ENCODE measurements at places on chromosomes 6 and 20.

DNA sequence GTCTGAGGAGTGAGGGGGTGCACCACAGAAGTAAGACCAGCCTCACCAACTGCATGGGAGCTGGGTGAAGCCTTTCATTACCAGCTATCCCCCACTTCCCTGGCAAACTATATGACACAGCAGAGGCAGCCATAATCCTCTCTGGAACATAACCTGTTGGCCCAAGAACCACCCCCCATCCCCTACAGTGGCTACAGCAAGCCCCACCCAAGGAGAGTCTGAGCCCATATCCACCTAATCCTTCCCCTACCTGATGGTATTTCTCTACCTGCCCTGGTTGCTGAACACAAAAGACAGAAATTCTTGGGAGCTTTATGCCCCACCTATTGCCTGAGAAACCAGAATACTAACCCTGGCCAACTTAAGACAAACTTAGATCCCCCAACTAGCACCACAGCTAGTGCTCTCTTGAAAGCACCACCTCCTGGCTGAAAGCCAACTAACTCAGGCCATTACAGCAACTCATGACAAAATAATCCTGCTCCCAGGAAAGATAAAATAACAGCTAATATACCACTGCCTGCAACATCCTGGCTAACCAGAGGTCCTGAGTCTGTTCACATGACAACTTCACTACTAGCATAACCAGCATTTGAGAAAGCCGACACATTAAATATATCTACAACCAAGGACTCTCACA lies 11.2 kb downstream of the RNGTT start:
- no peak for DNase-seq

DNA sequence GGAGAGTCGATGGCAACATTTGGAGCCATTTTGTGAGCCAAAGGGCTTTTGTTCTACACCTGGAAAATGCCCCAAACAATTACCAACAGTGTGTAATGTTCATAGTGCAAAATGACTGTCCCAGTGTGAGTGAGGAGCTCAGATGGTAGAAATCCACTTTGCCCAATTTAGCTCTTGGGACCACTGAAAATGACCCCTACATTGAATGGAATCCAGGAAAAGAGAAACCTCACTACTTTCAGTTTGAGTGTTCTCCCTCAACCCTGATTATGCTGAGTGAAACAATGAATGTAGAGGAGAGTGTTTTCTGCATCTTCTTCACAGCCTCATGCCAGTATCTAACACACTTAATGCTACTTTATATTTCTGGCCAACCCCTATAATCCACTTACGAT lies 84.9 kb upstream of the NRN1 start:
- no peak for DNase-seq

DNA sequence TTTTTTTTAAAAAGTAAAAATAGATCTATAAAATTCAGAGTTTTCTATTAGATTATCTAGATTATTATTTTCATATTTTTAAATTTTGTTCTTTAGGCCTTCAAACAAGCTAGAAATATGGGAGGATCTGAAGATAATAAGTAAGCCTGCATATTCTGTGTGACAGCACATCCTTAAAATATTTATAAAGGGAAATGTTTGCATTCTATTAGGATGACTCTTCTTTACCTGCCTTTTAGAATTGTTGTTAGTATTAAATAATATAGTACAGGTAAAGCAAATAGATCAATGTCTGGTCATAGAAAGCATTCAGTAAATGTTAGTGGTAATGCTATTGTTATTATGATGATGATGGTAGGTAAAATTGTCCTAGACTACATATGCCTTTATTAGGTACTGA lies 17.4 kb downstream of the PEX3 start:
- no peak for DNase-seq

- peak; percentile 21 for DNase-seq
These were observed 29.5 kb downstream of the MTHFD1L start for GRCh38 chr6:150894935-150895552.

DNA sequence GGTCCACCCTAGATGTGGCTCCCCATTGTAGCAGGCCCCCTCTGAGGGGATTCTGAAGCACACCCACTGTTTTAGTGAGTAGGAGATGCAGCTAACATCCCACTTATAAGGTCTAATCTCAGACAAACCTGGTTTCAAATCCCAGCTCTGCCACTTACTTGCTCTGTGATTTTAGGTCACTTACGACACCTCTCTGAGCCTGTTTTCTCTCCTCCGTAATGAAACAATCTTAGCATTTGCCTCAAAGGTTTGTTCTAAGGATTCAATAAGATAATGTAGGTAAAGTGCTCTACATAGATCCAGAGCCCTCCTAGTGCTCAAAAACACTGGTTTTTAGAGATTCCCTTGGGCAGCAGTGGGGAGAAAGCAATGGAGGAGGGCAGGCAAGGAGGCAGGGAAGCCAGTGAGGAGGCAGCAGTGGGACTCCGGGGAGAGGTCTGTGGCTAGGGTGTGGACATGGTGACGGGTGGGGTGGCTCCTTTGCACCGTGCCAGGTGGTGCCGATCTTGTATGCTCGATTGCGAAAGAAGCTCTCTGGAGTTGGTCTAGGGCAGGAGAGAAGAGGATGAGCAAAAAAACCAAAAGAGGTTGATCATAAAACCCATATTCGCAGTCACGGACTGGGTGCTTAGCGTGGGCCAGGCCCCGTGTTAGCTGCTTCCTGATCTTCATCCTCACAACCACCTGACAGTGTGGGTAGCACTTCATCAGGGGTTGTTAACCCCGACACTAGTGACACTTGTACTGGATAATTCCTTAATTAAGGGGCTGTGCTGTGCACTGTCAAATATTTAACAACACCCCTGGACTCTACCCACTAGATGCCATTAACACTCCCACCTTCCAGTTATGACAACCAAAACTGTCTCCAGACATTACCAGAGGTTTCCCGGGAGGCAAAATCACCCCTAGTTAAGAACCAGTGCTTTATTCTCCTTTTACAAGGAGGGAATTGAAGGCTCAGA lies 16.8 kb upstream of the PTGIS start:
- DNase-seq: no peak

DNA sequence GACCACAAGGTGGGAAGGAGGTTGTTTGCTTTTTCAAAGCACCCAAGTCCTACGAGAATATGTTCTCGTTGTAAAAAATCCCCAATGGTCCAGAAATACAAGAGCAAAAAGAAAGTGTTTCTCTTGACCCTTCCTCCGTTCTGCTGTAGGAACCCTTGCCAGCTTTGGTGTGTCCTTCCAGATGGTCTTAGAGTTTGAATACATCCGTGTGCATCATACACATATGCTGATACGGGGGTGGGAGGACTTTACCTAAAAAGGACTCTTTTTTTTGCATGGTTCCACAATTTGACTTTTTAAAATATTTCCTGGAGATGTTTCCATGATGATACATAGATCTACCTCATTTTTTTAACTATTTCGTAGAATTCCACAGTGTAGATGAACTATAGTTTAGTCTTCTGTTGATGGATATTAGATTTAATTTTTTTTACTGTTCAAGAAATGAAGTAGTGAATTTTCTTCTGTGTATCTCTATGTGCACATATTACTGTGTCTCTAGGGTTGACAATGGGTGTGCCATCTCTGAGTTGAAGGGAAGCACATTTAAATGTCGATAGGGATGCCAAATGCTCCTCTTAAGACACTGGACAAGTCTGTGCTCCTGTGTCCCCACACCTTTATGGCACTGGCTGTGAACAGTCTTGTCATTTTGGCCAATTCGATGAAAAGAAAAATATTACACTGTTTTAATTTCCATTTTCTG lies 182.1 kb upstream of the SNX9 start:
- DNase-seq: no peak

GRCh38 chr6:110812719-110813118 lies 2.5 kb downstream of the CDK19 start:
- DNase-seq: no peak

DNA sequence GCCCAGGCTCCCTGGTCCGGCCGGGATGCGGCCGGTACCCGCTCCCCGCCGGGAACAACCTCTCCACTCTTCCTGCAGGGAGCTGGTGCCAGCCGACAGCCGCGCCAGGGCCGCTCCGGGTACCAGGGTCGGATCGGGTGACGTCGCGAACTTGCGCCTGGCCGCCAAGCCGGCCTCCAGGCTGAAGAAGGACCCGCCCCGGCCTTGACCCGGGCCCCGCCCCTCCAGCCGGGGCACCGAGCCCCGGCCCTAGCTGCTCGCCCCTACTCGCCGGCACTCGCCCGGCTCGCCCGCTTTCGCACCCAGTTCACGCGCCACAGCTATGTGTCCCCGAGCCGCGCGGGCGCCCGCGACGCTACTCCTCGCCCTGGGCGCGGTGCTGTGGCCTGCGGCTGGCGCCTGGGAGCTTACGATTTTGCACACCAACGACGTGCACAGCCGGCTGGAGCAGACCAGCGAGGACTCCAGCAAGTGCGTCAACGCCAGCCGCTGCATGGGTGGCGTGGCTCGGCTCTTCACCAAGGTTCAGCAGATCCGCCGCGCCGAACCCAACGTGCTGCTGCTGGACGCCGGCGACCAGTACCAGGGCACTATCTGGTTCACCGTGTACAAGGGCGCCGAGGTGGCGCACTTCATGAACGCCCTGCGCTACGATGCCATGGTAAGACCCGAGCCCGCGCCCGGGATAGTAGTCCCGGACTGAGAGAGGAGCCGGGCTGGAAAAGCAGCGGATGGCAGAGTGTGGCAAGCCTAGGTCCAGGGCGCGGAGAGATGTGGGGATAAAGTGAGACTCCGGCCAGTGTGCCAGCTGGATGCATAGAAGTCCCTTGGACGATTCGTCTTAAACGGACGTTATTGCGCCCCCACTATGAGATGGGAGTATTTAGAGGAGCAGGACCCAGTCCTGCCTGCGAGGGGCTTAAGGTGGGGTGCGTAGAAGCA lies at the start of gene NT5E:
NT5E (plus strand) TSS at position 266 of the 942 bp plus-strand sequence; CDS start at position 323, 57 bp downstream.
- DNase-seq: peak; percentile 75

DNA sequence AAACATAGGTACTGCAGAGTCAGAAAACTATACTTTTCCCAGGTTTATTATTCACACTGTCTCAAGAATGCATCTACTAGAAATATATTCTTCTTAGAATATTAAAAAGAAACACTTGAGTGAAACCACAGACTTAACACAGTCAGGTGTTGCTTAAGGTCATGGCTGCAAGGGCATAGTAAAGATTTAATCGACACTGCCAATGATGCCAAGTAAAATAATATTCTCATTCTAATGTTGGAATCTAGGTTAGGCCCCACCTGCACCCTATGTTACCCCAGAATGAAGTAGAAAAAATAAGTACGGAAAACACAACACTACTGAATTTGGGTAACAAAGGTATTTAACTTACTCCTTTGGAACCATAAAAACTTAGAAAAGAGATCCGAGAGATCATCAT lies 155.0 kb downstream of the RALGAPA2 start:
- DNase-seq: no peak

DNA sequence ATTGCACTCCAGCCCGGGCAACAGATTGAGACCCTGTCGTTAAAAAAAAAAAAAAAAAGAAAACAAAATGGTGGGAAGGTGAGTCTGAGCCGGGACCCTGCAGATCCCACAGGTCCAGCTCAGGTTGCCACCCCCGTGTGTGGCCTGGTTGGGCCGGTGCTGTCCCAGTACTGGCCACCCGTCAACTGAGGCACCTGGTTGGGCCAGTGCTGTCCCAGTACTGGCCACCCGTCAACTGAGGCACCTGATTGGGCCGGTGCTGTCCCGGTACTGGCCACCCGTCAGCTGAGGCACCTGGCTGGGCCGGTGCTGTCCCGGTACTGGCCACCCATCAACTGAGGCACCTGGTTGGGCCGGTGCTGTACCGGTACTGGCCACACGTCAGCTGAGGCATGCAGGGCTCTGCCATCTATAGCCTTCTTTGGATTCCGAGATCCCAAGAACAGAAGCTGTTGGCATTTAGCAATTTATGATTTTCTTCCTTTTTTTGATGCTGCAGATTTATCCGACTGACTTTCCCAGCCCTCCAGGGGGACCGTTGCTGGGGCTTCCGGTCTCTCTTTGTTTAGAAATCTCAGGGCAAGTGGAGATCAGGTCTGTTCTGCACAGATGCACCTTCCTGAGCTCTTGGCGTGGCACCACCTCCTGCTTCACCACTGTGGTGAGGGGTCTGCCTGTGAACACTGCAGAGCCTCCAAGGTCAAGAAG lies 113.8 kb downstream of the SYCP2 start:
- no peak for DNase-seq

DNA sequence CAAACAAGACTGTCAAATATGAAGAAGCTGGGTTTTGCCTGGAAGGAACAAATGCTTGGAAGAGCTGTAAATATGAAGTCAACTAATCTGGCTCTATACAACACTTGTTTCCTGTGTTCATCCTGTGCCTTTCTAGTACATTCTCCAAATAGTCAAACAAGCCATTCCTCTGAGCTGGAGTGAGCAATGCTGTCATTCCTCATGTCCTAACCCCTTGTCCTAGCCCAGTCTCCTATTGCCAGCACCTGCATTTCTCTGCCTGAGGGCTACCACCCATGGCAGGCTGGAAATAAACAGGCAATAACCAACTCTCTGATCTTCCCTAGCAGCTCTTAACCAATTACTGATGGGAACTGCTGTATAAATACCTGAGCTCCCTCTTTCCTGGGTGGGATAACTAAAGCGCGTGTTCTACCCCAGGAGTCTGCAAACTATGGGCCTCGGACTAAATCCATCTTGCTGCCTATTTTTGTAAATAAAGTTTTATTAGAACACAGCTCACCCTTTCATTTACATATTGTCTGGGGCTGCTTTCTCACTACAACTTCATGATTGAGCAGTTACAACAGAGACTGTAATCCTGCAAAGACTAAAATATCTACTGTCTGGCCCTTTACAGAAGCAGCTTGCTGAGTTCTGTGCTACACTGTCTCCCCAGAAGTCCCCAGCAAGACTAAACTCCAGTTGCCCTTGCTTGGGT lies 13.4 kb downstream of the RIMS4 start:
- no peak for DNase-seq

Measured in activated naive CD8-positive, alpha-beta T cell treated with anti-CD3 and anti-CD28 coated beads for 36 hours (primary cell).